ENCODE measurements at places on chromosomes 3 and 15. TPM values are rescaled to one million over a fixed set of nuclear protein-coding genes. Genes with fewer than 3 reads are reported as not detected.

Gene CFAP92
- total RNA-seq, result 1.7 TPM

DNA sequence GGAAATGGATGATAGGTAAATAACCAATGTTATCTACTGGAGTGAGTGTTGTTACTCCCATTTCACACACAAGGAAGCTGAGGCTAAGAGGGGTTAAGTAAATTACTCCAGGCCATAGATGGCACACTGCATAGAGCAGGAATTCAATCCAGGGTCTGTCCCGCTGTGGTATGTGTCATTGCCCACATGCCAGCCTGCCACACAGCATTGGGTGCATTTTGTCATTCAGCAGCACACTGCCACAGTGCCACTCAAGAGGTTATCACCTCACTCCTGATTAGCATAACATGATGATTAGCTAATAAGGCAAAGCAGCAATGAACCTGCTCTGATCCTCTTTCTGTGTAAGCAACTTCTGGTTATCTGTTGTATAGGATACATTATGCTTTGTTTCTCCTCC, 157.4 kb upstream of the CTNNB1 start:
- no peak for DNase-seq

DNA sequence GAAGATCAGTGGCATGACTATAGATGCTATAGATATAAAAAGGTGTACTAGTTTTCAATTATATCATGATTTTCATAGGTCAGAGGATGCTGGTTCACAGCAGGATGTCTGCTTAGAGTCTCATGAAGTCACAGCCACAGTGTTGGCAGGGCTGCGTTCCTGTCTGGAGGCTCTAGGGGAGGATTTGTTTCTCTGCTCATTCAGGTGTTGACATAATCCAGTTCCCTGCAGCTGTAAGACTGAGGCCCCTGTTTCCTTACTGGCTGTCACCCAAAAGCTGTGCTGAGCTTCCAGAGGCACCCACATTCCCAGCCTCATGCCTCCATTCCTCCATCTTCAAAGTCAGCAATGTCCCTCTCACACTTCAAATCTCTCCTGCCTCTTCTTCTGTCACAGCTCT, 170.7 kb downstream of the OCA2 start:
- DNase-seq, result no peak

DNA sequence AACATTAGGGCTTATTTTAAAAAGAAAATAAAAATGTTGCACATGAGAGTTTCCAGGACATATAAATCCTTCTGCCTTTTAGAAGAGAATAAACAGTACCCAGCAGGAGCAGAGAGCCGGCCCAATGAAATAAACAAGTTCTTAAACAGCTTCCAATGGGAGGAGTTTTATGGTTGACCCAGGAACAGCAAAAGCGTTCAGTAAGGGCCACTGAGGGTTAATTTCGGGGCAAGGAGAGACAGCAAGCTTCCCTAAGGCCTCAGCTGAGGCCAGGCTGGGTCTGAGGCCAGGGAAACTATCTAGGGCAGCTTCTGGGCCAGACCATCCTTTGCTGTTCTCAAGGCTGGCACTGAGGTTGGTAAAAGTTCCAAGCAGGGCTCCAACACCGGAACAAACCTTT, 3.4 kb downstream of the PDZRN3 start:
- DNase-seq, result no peak

DNA sequence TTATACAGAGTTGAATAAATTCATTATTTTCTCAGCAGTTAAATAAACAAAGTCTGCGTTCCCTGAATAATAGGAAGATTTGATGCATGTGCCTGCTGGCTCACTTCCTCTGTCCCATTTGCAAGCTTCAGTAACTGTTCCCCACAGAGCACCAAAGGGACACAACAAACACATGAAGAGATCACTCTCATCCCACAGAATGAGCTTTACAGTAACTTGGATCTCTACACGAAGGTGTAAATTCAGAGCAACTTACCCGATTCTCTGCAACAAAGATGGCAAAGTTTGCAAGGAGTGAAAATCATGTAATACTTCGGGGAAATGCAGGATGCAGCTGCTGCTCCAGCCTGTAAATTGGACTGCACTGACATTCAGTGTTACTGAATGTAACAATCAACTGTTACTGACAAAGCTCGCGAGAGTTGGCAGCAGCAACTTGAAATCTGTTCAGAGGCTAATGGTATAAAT, at the start of gene BCHE:
TSS of gene BCHE (minus strand) at position 366 of the 468 bp plus-strand sequence. CDS start 6,390 bp downstream, outside the sequence.
- peak; percentile 29 for DNase-seq

- no peak for DNase-seq
Measured at GRCh38 chr3:174439331-174440252, 419.5 kb upstream of the NAALADL2 start.

DNA sequence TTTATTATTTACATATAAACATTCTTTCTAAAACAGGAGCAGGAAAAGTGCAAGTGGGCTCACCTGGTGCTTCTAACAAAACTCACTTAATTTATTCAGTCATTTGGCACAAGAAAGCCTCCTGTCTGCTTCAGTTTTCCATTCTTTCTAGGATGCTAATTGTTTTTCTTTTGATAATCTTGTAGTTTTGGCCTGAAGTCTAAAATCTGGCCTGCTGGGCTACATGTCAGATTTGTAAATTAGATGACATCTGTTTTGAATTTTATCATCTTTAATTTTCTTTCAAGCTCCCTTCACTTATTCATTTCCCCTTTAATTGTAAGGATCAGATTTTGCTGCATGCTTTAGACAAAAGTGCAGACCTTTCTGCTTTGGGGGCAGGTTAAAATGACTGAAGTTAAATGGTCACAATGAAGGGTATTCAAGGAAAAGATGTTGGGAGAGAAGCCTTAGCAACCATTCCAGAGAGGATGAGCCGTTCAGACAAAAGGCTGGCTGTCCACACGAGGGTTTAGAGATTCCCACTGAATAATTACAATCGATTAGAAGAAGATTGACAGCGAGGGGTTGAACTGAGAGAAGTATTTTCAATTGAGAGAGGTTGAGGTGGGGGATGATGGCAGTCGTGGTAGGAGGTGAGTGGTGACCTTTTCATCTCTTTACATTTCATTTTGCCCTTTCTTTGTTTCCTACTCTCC, 59.9 kb upstream of the PTX3 start:
- DNase-seq, result no peak

Gene RASL12
- 24.3 TPM for total RNA-seq

GRCh38 chr3:120741320-120741719, 996 bp downstream of the RABL3 start:
- no peak for DNase-seq

Gene ROPN1
- total RNA-seq, result not detected

DNA sequence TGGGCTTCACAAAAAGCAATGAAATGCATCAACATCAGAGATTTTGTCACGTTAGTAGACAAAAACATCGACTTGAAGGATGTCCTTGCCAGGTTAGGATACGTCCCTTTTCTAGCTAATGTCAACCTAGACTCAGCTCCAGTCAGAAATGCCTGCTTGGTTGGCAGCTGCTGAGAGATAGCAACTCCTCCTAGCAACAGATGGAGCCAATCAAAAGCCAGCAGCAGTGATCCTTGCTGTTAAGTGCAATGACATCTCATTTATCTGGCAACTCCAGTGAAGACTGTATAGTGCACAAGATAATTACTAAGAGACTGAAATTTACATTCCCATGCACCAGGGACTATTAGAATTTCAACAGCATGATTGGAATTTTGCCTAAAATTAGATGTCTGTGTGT, 424.1 kb downstream of the FGF12 start:
- no peak for DNase-seq

Gene LDHAL6B
- total RNA-seq, result not detected

DNA sequence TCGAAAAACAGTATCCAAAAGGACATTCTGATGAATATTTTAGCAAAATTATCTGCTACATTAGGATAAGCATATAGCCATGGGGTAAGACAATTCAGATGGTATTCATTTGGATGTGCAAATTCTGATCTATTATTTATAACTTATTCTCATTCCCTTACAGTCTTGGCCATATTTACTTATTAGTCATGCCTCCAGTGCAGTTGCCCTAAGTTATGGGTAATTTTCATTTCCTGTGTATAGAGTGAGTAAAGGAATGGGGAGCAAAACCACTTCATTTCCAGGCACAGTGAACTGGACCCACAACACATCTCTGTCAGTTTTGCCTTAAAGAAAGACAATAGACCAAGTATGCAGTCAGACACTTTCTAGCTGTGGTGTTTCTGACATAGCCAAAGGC, 134.3 kb downstream of the POLQ start:
- no peak for DNase-seq

GRCh38 chr3:49111347-49111746, 6.8 kb upstream of the QARS1 start:
- DNase-seq, result no peak

Gene CCDC80
- 247 TPM for total RNA-seq

Gene NUP210
- total RNA-seq, result 23.5 TPM

- DNase-seq, result no peak
Measured at GRCh38 chr3:187000711-187001151, 70.4 kb downstream of the ST6GAL1 start.

GRCh38 chr3:73499787-73500186, 125.0 kb downstream of the PDZRN3 start:
- no peak for DNase-seq
